Upper lobe of right lung (tissue), 1 donor: ENCODE measurements at places on chromosomes 13 and 19. TPM values are rescaled to one million over a fixed set of nuclear protein-coding genes. Genes with fewer than 3 reads are reported as not detected.
A peak's percentile ranks its signal among the peaks of the same experiment; 100 is the strongest.

Gene ZNF470
- total RNA-seq = 3.4 TPM

Gene SAFB
- total RNA-seq = 71.9 TPM

Gene ZNF541
- total RNA-seq = 0.26 TPM

- DNase-seq = peak; percentile 91
Observed at GRCh38 chr19:35644987-35645679, 3.0 kb upstream of the COX6B1 start.

DNA sequence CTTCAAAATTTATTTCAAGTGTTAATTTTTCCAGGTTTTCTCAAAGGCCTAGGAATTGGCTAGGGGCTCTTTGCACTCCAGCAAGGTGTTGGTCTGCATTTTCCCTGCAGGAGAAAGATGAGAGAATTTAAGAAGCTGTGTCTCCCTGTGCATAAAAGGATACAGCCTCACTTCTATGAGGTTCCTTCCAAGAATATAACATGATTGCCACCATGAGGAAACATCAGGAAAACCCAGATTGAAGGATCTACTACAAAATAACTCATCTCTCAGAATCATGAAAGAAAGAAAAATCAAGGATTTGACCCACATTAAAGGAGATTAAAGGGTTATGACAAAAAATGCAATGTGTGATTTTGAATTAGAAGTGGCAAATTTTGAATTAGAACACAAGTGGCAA, 69.9 kb downstream of the RUBCNL start:
- DNase-seq = no peak

GRCh38 chr13:34731486-34731885, 210.6 kb upstream of the NBEA start:
- DNase-seq = no peak

- no peak for DNase-seq
Observed at GRCh38 chr19:39701291-39701690, 3.0 kb upstream of the LGALS14 start.

GRCh38 chr13:112934078-112934477, 34.9 kb upstream of the MCF2L start:
- DNase-seq = no peak

DNA sequence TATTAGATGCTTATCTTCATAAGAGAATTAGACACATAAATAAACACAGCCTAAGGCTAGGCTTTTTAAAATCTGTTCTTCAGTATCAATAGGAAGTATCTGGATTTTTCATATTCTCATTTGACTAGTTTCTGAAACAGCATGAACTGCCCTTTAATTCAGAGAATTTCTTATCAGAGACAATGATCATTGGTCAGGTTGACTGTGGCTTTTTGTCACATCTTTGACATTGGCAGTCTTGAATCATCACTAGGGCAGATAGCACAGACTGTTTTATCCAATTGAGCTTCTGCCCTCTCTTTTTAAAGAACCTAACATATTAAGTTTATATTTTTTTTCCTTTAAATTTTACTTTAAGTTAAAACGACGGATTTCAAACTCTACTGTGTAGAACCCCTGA, 59.6 kb downstream of the DPY19L3 start:
- DNase-seq = no peak

DNA sequence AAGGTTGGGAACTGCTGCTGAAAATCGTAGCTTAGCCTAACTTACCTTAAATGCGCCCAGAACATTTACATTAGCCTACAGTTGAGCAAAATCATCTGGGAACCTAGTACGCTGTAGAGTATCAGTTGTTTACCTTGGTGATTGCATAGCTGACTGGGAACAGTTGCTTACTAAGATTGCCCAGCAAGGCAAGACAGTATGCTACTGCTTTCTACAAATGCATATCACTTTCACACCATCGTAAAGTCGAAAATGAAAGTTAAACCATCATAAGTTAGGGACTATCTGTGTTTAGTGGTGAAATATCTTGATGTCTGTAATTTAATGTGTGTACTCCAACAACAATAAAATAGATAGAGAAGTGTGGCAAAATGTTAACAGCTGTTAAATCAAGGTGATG, 1670.6 kb upstream of the PCDH20 start:
- no peak for DNase-seq

DNA sequence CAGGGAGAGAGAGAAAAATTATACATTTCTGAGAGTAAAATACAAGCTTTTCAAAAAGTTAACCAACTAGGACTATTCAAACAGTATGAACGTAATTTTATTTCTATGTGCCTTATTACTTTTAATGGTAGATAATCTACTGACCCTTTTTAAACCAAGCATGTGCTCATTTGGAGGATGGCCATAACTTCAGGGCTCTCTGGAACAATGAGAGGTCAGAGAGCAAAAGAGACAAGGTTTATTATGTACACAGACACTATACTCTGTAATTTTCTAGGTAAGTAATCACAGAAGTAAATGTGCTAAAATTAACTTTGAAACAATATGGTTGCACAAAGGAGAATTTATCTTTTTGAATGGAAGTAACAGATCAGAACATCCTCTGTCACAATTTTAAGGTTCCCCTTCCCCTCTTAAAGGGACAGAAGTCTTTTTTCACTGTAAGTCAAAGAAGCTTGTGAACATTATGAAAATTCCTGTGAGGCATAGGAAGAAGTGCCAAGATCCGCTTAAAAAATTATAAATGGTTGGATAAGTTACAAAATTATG, 1.0 kb downstream of the POSTN start:
- DNase-seq = no peak

DNA sequence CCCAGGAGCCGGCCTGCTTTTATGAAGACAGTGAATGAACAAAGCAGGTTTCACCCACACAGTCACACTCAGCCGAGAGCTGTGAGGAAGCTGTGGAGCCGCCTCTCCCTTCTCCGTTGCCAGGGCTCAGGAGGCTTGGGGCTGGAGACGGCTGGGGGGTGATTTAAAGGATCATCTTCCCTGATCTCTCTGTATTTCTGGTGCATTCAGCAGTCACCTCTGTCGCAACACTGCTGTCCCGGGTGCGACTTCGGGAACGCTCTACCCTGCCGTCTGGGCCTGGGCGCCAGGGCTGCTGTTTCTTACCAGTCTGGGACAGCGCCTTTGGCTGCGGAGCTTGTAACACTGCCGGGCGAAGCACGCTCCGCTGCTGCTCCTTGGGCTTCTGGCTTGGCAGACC, 18.1 kb downstream of the CAPS start:
- DNase-seq = no peak

DNA sequence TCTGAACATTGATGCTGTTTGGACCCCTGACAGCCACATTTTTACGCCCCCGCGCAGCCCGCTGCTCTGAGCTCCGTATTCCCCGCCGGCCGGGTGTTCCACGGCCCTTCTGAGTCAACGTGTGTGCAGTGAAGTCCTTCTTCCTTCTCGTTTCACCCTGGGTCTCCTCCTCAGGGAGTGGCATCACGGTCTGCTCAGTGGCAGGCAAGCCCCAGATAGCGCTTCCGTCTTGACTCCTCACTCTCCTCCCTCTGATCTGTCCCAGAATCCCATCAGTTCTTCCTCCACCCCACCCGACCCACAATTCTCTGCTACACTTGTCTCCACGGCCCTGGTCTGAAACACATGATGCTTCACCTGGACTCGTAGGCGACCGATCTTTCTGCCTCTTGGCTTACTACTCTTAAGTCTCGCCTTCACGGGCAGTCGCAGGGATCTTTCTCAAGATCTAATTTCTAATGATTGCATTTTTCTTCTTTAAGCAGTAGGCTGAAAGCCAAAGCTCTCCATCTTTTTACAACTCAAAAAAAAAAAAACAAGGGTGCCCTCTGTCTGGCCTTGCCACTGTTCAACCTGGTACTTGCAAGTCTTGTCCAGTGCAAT, 33.9 kb downstream of the CCNE1 start:
- peak; percentile 67 for DNase-seq
